ENCODE measurements at places on chromosomes 11 and 22.
A peak's percentile ranks its signal among the peaks of the same experiment; 100 is the strongest.

- no peak for DNase-seq
Observed at GRCh38 chr11:10410106-10410843, 44.8 kb upstream of the AMPD3 start.

GRCh38 chr11:115958089-115959000 lies 454.1 kb upstream of the CADM1 start:
- no peak for DNase-seq

- DNase-seq = no peak
Observed at GRCh38 chr11:82826526-82826925, 73.7 kb downstream of the PRCP start.

GRCh38 chr11:2886191-2886894 lies 768 bp upstream of the CDKN1C start:
- no peak for DNase-seq

GRCh38 chr11:100229086-100229485 lies 458.0 kb upstream of the ARHGAP42 start:
- DNase-seq = no peak

DNA sequence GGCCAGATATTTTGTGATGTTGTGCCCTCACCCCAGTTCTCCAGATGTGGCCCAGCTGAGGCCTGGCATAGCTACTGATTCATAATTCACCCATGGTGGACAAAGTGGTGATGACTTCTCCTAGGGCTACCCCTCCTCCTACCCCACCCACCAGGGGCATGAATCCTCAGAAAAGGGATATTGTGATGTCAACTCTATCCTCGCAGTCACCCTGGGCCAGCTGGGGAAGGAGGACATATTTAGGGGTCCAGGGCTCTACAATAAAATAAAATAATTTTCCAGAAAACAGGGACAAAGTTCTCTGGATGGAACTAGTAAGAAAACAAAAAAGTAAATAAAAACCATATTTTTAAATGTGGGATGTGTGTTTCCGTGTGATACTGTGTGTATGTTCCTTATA lies at the start of gene UBQLNL:
TSS of gene UBQLNL (minus strand) at position 101 of the 400 bp plus-strand sequence. CDS start 258 bp downstream, outside the sequence.
- no peak for DNase-seq

- peak; percentile 86 for DNase-seq
Observed at GRCh38 chr11:34948696-34949095, 32.3 kb downstream of the PDHX start.

DNA sequence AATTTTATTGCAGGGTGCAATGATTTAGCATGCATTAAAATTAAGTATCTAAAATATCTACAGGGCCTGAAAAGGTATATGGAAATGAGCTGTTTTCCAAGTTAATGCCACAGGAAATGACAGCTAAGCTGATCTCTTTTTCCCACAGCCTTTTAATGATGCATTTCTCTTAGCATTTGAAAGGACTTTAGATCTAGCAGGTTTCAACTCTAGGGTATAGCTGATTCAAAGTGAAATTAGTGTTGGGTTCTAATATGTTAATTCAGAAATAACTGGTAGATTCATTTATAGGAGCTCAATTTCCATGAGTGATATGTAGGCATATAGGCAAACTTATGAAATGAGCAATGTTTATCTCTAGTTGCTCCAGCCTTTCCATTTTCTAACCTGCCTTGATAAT lies 274.2 kb downstream of the CASP12 start:
- no peak for DNase-seq

DNA sequence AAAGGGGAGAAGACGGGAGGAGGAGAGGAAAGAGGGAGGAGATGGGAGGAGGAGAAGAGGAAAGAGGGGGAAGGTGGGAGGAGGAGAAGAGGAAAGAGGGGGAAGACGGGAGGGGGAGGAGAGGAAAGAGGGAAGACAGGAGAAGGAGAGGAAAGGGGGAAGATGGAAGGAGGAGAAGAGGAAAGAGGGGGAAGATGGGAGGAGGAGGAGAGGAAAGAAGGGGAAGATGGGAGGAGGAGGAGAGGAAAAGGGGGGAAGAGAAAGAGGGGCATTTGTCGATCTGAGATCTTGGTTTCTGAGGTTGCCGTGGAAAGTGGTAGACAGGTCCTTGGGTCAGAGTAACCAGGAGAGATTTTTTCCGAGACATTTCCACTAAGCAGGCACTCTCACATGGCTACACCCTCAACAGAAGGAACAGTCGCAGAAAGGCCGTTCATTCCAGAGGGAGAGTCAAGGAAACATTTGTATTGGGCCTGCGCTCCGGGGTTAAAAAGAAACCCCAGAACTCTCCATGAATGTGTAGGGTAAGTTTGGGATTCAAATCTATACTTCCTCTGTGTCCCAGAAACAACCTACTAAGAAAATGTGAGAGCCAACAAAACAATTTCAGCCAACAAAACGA lies 39.8 kb upstream of the CARS1 start:
- DNase-seq = no peak

GRCh38 chr11:116576526-116576925 lies 196.3 kb downstream of the BUD13 start:
- no peak for DNase-seq

DNA sequence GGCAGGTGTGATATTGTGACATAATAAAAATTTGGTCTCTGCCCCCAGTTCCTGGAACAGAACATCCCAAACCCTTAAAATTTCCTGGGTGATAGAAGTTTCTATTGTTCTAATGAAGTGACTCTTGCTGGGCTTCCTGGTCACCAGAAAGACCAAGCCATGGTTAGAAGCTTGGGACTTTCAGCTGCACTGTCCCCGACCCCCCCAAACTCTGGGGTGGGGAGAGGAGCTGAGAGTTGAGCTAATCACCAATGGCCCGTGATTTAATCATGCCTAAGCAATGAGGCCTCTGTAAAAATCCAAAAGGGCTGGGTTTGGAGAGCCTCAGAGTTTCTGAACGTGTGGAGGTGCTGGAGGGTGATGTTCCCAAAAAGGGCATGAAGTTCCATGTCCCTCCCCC lies 54.8 kb upstream of the FTH1 start:
- no peak for DNase-seq

DNA sequence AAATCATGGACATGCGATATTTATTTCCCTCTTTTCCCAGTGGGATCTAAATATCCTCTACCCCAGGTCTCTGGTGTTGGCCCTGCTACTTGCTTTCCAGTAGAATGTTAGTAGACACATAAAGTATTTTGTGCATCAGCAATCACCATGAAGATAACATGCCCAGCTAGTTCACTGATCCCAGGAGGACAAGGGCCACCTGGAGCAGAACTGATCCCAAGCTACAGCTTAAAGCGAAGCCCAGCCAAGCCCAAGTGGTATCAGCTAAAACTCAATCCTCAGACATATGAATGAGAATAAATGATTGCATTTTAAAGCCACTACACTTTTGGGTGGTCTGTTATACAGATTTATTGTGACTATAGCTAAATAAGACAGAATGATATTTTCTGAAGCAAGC lies 516.2 kb downstream of the INSC start:
- no peak for DNase-seq

- peak; percentile 56 for DNase-seq
Observed at GRCh38 chr11:78564490-78565467, 9.9 kb downstream of the NARS2 start.

GRCh38 chr11:14882196-14882595 lies 9.8 kb downstream of the CYP2R1 start:
- no peak for DNase-seq

GRCh38 chr11:83862691-83863090 lies 576.5 kb upstream of the CCDC90B start:
- no peak for DNase-seq

GRCh38 chr11:95138448-95138847 lies 48.8 kb downstream of the ENDOD1 start:
- DNase-seq = no peak

- DNase-seq = no peak
Observed at GRCh38 chr11:63993993-63994392, 7.8 kb downstream of the OTUB1 start.

DNA sequence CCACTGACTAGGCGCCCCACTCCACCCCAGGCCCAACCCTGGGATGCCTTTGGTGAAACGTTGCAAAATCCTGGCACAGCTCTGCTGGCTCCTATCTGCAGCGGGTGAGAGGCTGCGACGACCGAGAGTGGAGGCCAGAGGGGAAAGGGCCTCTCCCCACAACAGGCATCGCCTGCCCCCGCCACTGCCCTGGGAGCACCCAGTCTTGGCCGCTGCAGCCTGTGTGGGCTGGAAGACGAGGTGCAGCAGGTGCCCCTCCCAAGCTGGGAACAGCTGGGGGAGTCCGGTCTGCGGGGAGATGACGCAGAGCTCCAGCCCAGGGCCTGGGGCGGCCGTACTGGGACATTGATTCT lies 4.2 kb upstream of the PIM3 start:
- DNase-seq = no peak

GRCh38 chr11:15651816-15652215 lies 537.1 kb downstream of the INSC start:
- no peak for DNase-seq

DNA sequence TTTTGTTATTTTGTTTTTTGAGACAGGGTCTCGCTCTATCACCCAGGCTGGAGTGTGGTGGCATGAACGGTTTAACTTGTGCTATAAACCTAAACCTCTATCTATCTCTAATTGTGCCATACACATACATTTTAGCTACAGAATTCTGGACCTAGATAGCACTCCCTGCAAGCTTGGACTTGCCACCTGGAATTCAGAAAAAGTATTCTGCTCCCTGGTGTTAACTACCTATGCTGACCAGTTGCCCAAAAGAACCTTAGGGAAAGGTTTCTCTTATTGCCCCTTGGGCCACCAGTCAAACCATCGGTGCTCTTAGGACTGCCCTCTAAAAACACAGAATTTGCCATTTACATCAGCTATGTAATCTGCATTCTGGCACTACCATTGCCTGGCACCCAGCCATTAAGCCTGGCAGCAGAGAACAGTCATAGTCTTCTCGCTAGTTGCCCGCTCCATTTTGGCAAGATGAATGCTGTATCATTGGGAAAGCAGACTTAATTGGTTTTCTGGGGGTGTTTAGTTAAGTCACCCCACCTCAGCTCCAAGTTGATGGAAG lies 55.3 kb downstream of the ETS1 start:
- no peak for DNase-seq

GRCh38 chr22:22348127-22348814 lies 103.7 kb downstream of the VPREB1 start:
- DNase-seq = no peak

DNA sequence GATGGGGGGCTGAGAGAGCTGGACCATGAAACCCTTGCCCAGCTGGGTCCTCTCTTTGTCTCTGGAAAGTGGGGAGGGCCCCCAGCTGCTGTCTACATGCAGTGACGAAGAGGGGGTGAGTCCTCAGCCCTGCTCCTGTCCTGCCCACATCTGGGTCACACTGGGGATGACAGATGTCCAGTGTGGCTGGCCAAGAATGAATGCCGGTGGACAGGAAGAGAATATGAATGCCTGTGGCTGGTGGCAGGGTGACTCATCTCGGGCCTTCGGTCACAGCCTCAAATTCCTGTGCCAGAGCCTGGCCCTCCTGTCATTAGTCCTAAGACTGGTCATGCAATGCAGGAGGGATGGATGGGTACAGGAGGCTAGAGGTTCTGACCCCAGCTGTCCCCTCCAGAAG lies 2.2 kb upstream of the PNPLA3 start:
- no peak for DNase-seq

DNA sequence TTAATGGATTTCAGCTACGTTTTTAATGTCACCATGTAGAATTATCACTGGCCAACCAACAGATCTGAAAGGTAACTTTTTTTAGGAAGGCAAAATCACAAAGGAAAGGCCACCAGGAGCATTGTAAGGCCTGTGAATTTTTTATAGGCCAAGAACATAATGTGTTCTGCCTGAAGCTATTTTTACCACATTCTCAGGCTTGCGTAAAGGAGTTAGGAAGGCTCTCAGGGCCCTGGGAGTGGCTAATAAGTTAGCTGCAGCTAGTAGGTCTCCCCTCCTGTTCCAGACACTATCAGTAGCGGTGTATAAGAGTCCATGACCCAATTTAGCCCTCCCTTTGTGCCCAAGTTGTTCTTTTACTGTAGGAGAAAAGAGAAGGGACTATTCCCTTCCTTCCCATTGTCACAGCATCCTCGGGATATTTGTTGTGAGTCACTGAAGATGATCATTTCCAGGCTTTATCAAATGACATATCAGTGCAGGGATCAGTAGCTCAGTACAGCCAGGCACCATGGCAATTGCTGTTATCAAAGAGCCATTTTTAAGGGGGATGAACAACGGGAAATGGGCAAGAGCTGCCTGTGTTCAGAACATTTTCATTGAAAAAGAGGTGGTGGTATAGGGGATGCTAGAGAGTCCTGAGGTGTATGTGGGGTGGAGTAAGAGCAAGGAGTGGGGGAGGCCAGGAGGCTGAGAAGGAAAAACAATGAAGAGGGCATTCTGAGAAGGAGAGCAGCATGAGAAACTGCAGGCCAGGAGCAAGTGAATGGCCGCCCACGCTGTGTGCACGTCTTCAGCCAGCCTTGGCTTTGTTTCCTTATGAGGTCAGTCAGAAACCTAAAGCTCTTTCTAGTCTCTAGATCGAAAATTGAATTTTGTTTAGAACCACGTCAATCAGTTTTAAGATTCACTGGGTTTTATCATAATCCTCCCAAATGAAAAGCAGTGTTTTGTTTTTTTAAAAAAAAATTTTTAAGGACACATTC lies 940.3 kb downstream of the NTM start:
- DNase-seq = no peak

DNA sequence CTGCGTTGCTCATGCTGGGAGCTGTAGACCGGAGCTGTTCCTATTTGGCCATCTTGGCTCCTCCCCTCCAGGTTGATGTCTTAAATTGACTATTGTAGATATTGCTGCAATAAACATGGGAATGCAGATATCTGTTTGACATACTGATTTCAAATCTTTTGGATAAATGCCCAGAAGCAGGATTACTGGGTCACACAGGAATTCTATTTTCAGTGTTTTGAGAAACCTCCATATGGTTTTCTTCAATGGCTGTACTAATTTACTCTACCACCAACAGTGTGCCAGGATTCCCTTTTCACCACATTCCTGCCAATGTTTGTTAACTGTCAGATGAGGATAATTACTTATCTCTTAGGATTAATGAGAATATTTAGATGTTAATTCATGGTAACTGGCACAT lies 467.0 kb downstream of the LUZP2 start:
- DNase-seq = no peak

DNA sequence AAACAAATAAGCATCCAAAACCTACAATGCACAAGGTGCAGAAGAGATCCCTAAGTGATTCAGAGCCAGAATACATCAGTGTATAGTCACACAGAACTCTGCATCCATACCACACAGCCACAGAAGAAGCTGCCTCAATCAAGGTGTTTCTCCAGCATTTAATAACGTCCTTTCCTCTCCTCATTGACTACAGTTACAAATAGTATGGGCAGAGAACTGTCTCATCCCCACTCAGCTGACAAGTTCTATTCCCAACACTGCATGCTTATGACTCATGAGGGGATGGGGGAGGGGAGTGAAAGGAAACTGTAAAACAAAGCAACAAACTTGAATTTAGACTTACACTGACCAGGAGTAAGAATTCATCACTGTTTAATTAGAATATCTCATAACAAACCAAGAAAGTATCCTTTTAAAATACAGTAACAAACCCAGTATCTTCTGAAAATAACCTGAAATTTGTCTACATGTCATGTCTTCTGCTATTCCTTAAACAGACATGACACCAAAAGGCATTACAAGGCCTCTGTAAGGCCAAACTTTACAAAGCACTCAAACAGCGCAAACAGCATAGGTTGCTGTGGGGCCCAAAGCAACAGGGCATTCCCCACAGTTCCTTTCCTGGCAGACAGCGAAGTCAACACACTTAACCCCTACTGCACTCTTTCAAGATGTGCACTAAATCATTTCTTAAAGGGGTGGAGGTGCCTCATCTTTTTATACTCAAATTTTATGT lies 29.3 kb downstream of the CELF1 start:
- no peak for DNase-seq

- DNase-seq = peak; percentile 11
Observed at GRCh38 chr11:75214411-75214821, 26.2 kb upstream of the TPBGL start.

Data from skin of body (tissue), 3 donors.